Activated CD4-positive, CD25-positive, alpha-beta regulatory T cell treated with anti-CD3 and anti-CD28 coated beads, Interleukin-2, amount 50 U/mL, for 24 hours (primary cell): ENCODE measurements at places on chromosomes 7 and 10.

DNA sequence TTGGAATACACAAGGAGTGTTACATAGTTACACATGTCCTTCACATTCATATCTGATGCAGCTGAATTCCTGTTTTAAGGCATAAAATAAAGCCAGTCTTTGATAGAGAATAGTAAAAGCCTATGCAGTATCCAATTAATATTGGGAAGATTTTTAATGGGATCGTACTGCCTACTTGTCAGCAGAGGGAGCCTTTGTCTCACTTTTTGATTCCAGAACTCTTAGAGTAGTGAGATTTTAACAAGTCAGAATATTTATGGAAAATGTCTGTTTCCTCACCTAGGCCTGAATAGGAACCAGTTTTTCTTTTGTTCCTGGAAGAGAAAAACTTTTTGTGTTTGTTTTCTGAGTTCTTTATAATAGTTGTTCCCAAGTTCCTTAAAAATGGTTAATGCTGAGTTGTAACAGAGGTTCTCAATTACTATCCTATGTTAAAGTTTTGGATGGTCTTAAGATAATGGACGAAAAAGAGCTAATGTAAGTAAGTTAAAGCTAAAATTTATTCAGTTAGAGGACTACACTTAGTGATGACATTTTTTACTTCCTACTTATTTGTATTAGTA is 114.0 kb downstream of the BBS9 start:
- no peak for ATAC-seq

- no peak for ATAC-seq
Observed at GRCh38 chr7:32163141-32163806, 93.1 kb upstream of the PDE1C start.

DNA sequence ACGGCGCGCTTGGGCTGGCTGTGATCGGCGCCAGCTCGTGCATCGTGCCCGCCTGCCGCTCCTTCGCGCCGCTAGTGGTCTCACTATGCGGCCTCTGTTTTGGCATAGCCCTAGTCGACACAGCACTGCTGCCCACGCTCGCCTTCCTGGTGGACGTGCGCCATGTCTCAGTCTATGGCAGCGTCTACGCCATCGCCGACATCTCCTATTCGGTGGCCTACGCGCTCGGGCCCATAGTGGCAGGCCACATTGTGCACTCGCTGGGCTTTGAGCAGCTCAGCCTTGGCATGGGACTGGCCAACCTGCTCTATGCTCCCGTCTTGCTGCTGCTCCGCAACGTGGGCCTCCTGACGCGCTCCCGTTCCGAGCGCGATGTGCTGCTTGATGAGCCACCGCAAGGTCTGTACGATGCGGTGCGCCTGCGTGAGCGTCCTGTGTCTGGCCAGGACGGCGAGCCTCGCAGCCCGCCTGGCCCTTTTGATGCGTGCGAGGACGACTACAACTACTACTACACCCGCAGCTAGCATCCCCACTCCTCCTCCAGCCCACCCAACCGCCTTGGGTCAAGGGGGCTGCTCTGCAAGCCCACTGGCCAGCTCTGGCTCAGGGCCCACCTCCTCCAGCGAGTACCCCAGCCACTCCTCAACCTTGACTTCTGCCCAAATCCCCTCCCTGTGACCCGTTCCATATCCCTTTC is 1.9 kb downstream of the SLC18A3 start:
- no peak for ATAC-seq

DNA sequence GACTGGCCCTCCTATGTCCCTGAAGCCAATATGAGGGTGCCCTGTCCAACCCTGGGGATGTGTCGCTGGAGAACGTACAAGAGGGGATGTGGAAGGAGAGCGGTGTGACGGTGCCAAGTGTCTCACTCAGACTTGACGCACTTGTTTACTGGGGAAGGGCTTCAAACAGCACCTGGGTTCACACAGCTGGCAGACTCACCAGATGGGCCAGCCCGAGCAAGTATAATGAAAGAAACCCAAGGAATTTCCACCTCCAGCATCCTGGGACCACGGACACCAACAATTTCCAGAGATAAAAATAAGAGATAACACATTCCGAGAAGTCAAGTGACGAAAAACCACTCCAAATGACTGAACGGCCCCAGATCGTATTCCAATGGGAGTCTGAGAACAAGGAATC is 5.3 kb downstream of the ATP5MF start:
- ATAC-seq: no peak

DNA sequence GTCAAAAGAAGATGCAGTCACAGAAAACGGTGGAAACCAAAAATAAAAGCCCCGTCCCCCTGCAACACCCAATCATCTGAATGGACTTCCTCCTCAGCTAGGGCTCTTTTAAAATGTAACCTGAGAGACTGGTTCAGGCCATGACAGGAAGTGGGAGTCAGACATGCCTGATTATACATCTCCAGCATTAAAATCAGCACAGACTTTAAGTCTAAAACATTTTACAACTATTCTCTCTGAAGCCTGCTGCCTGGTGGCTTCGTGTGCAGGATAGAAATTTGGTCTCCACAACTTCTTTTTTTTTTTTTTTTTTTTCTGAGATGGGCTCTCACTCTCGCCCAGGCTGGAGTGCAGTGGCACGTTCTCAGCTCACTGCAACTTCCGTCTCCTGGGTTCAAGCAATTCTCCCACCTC is 30.3 kb downstream of the HACD1 start:
- no peak for ATAC-seq

DNA sequence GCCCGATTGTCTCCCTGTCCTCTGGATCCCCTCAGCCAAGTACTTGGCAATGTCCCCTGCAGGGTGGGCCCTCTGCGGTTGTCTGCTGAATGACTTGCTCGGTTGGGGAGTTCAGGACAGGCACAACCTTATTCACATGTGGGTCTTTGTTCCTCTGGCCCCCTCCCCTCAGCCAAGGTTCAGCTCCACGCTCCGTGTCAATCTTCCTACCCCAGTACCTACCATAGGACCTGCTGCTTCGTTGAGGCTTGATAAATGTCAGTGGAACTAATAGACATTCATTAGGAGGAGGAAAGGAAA is 7.1 kb downstream of the CPA5 start:
- ATAC-seq: no peak

DNA sequence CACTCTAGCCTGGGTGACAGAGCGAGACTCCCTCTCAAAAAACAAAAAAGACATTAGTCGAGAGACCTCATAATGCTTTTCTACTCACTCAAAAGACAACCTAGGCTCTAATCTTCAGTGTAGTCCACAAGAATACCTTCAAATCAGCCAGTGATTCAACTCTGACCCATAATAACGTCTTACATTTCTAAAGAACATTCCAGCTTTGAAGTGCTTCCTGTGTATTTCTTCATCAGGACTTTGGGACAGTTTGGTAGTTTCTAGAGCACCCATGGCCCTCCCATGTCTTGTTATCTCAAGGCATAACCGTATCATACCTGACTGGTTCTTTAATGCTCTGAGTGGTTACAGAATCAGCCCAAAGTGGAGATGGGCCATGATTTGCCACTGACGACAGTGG is 221.3 kb downstream of the SKIDA1 start:
- ATAC-seq: no peak

GRCh38 chr7:92778972-92779371 is 57.4 kb downstream of the CDK6 start:
- ATAC-seq: no peak

- no peak for ATAC-seq
Observed at GRCh38 chr7:127946111-127946510, 85.1 kb downstream of the LRRC4 start.

DNA sequence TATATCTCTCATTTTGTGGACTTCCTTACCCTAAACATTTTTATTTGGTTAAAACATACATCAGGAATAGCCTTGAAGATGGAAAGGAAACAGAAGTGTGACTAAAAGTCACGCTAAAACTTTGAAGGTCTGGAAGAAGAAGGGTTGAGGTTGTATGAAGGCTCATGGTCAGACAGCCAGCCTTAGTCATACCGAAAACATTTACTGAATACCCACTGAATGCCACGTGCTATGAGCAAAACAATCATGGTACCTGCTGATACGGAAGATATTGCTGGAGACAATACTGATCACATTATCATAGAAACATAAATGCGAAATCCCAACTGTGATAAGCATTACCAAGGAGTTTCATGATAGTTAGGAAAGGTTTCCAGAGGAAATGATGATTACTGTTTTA is 64.0 kb downstream of the PDZD8 start:
- ATAC-seq: no peak

DNA sequence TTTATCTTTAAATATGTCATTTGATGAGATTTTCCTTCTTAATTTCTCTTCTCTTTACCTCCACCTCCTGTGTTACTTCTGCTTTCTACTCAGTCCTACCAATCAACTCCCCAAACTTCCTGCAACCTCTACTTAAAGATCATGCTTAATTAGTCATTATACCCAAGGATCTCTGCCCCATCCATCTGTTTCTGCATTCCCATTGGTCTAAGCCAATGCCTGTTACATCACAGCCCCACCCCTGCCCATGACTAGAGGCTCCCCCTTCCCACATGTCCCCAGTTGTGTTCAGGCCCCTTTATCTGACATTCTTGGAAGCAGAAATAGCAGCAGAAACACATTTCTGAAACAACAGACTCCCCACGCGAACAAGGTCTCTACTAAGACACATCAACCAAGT is 319.1 kb upstream of the NFE2L3 start:
- no peak for ATAC-seq

- no peak for ATAC-seq
Observed at GRCh38 chr7:96558530-96558929, 151.1 kb downstream of the SEM1 start.

DNA sequence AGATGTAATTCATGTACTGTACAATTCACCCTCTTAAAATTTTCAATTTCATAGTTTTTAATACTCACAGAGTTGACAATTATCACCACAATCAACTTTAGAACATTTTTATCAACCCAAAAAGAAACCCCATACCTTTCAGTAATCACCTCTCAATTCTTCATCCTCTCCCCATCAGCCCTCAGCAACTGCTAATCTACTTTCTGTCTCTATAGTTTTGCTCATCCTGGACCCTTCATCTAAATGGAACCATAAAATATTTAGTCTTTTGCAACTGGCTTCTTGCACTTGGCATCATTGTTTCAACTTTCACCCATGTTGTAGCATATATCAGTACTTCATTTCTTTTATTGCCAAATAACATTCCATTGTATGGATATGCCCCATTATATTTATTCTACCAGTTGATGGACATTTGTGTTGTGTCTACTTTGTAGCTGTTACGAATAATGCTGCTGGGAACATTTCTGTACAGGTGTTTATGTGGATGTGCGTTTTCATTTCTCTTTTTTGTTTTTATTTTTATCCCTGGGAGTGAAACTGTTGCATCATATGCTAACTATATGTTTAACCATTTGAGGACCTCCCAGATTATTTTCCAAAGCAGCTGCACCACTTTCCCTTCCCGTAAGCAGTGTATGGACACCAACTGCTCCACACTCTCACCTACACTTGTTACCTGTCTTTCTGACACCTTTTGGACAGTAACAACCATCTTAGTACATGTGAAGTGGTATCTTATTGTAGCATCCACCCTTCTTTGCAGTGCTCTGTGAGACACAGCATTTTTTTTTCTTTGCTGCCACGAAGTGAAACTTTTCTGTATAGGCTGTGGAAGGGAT is 65.4 kb upstream of the APBB1IP start:
- no peak for ATAC-seq

GRCh38 chr10:97731346-97732051 is 5.4 kb upstream of the ZFYVE27 start:
- ATAC-seq: peak; percentile 53

DNA sequence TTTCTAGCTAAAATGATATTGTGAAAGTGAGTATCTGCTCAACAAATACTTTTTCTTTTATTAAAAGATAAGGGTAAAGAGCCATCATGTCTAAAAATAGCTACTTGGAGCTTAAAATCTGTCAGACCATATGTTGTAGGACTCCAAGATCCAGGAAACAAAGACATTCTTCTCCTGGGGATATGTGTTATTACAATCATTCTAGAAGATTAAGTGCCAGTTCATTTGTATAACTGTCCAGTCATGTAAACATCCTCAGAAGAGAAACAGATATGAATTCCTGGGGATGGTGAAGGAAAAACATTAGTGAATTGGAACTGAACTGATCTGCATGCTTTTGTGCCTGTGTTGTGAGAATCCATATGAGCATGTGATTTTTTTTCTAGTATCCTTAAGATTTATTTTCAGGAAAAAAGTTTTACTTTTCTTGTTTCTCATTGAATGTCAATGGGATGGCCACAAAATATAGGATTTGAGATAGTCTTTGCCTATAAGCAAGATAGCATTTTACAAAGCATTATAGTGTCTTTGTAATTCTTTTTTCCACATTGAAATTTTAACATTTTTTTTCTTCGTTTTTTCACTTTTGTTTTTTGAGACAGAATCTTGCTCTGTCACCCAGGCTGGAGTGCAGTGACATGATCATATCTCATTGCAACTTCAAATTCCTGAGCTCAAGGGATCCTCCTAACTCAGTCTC is 14.4 kb upstream of the MTERF1 start:
- no peak for ATAC-seq

DNA sequence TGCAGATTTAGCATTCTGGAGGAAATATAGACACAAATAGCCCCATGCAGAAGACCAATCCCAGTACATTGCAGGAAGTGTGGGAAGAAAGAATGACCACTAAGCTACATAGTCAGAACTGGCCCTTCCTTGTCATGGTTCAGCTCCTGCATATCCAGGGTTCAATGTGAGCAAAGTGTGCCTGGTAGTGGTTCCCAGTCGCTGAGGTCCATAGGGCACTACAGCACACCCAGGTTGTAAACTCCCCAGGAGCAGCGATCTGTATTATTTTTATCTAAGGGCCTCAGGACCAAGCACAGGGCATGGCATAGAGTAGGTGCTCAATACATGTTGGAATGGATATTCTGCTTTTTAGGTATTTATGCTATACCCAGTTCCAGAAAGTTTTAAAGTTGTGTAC is 114.4 kb downstream of the RTKN2 start:
- ATAC-seq: no peak

- no peak for ATAC-seq
Observed at GRCh38 chr10:48771234-48771633, 86.6 kb downstream of the WDFY4 start.

DNA sequence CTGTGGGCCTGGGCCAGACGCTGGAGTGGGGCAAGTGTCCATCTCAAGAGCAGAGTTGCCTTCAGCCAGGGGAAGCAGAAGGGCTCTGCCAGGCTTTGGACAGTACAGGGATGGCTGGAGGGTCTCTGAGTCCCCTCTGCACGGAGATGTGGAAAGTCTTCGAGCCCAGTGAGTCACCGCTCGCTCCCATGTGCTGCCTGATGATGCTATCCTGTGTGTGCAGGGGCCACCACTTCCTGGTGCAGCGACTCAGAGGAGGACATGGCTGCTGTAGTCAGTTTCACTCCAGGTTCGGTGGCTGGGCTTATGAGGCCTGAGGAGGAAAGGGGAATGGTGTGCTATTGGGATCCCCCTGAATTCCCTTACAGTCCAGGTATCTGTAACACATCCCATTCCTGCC is 6.0 kb downstream of the ADCYAP1R1 start:
- ATAC-seq: no peak

- peak; percentile 66 for ATAC-seq
Observed at GRCh38 chr7:75869776-75870379, 9.0 kb upstream of the RHBDD2 start.

- no peak for ATAC-seq
Observed at GRCh38 chr10:116178086-116178605, 94.9 kb downstream of the GFRA1 start.
